ENCODE measurements at places on chromosomes 3 and 15.
A peak's percentile ranks its signal among the peaks of the same experiment; 100 is the strongest.

DNA sequence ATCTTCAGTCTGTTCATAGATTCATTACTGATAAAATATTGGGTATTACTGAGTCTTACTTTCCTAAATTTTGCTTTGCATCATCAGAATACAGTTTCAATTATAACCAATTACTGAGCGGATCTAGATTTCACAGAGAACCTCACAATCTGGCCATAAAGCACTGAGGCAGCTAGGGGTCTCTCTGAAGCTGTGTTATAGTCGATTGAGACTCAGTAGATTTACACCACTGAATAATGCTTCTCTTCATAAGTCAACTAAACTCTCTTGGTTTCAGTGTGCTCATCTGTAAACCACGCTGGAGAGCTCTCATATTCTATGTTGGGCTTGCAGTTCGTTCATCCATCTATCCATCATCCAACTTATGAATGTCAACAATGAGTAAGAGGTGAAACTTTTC is 180.6 kb downstream of the GREM1 start:
- DNase-seq: peak; percentile 9

DNA sequence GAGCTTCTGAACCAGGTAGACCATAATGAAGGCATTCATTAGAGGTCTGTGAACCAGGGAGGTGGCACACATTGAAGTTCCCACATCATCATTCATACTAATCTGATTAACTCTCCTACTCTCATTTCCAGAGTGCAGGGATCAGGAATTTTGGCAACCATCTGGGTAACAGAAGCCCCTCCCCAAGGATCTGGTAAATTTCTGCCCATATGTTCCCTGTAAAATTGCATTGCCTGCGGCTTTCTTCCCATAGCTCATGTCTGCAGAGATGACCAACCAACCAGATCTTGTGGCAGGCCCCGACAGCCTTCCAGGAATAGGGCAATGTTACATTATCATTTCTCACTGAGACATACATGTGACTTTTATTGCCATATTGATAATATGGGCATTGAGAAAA is 111.4 kb upstream of the CHL1 start:
- no peak for DNase-seq

GRCh38 chr3:43334976-43335375 is 48.6 kb downstream of the SNRK start:
- no peak for DNase-seq

DNA sequence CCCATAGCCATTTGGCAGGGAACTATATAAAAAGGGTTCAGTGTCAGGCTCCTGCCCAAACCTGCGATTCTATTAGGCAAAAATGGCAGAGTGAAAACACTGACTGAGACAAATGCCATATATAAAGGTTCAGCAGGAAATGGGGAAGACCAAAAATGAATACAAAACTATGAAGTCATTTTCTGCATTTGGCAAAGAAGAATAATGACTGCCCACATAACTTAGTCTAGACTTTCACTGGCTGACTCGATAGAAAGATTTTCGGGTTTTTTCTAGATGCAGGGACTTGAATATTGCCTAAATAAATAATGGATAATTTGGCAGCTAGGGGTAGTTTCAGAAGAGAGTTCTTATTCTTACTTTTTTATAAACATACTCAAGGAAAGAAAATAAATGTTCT is 178.0 kb downstream of the TPRG1 start:
- DNase-seq: peak; percentile 12

DNA sequence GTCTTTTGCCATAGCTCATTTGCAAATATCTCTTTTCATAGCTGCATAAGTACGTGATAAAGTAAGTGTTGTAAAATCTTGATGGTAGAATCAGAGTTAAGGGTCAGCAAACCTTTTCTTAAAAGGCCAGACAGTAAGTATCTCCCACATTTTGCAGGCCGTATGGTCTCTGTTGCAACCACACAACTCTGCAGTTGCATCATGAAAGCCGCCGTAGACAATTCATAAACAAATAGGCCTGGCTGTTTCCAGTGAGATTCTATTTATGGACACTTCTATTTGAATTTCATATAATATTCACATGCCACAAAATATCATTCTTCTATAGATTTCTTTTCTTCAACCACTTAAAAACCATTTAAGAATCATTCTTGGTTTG is 248.5 kb downstream of the TLE3 start:
- no peak for DNase-seq

DNA sequence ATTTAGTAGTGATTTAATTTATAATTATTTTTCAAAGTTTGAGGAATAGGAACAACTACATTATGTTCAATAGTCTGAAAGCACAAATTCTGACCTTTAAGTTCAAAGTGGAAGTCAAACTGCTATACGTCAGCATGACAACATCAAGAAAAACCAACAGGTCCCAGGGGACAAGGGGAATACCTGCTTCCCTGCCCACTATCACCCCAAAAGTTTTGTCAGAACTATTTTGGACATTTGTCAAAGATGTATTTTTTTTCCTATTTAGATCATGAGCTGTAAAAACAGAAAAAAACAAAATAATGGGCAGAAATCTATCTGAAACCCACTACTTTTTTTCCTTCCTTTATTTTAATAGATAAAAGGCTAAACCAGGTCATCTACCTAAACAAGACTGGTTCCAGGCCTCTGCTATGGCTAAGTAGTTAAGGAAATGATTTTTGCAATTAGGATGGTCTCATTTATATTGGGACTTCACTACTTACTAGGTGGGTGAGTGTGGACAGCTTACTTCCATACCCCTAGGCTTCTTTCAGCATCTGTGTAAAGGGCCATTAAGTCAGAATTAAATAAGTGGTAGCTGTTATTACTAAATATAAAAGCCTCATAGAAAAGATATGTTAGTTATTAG is 746.3 kb downstream of the FHIT start:
- DNase-seq: peak; percentile 4

- DNase-seq: peak; percentile 67
These were observed 204.6 kb upstream of the IL12A start for GRCh38 chr3:159783780-159784742.

DNA sequence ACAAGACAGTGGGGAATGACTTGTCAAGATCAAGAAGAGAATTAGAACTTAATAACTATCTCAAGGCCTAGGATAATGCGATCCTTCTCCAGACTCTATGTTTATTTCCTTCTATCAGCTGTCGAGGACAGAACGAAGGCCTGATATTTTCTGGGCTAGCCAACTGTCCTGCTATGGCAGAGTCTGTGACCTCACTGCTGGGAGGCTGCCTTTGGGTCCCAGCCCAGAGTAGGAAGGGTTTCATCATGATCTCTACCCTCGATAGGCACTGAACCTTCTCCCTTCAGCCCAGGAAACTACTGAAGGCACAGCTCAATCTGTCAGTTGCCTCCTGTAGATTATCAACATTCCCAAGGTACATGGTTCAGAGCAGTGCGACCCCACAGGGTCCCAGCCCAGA is 237.2 kb downstream of the ATP8B4 start:
- no peak for DNase-seq

- DNase-seq: peak; percentile 63
These were observed 1.3 kb downstream of the ARL6IP5 start for GRCh38 chr3:69085833-69086722.

DNA sequence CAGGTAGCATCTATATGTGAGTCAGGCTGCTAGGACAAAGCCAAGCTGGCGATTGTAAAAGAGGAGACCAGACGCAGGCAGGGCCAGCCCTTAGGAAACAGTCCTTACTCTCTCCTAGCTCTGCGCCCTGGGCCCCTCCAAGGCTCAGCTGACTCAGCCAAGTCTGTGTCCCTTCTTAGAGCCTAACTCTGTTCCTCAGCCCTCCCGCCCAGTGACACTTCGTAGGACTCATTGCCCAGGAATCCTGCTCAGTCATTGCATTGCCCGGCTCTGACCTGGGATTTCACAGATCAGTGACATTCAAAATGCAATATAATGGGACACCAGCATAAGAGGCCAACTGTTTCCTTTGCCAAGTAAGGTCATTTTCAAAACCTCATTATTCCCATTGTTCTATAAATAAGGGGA is 244.2 kb downstream of the TLE3 start:
- no peak for DNase-seq

DNA sequence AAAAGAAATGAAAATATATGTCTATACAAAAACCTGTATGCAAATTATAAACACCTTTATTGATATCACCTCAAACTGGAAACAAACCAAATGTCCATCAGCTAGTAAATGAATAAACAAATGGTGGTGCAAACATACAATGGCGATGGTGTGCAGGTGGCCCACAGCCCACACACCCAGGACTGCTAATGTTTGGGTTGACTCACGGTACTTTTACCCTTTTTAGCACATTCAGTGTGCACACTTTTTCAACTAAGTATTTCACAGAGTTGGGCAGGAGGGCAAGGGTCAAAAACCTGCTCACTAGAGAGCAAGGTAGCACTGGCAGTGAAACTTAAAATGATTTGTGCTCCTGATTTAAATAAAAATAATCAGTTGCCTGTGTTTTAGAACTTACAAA is 123.1 kb upstream of the BHLHE40 start:
- no peak for DNase-seq

DNA sequence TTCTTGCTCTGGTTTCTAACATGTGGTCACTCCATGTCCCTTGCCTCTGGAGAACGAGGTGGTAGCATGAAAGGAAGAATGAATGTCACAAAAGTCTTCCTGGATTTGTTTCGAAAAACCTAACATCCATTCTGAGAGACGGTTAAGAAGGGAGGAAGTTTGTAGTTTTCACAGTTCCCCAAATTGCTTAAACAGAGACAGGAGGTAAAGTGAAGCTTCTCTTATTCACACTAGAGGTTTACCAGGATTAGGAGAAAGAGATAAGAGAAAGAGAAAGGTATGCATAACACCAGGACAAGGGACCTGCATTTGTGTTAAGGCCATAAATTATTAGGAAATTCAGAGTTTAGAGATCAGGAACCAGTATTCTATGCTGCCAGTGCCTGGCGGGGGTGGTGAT is 228.1 kb downstream of the CPNE4 start:
- DNase-seq: no peak

- DNase-seq: peak; percentile 69
These were observed 626 bp upstream of the PTPRG start for GRCh38 chr3:61560517-61561373.

DNA sequence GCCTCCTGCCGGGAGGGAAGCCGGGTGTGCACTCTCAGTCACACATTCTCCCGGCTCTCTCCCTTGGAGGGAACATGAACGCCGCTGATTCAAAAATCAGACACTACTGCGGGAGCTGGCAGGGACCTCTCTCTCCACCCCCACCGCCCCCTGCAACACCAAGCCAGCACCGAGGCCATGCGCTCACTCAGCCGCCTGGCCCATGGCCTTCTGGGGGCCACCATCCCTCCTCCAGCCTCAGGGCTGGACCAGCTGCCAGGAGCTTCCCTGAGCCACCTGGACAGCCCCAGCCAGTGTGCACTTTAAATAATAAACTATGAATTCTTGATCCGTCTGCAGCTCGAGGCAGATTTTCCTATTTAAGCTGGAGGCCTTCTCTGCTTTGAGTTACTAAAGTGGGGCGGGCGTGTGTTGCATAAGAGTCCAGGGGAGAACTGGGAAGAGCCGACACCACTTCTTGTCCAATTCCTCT is 30.6 kb downstream of the ADAMTS17 start:
- no peak for DNase-seq

DNA sequence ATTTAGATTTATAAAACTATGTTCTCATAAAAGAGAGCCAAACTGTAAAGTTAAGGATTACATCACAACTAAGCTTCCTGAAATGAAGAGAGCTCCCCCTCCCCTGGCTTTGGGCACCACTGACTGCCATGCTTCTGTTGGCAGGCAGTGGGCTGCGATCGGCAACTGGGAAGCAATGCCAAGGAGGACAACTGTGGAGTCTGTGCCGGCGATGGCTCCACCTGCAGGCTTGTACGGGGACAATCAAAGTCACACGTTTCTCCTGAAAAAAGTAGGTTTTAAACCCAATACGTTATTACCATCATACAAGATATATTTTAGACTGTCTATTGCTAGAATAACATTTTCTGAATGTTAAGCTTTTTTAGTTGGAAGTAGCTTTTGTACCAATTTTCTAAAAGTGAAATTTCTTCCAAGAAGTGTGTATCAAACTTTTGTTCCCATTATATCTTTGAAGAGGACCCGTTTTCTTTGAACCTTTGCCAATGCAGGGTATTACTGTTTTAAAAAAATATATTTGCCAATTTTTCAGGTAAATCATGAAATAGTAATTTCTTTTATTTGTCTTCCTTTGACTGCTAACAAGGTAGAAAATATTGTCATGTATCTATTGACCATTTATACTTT is 184.1 kb downstream of the ADAMTSL3 start:
- DNase-seq: peak; percentile 27

DNA sequence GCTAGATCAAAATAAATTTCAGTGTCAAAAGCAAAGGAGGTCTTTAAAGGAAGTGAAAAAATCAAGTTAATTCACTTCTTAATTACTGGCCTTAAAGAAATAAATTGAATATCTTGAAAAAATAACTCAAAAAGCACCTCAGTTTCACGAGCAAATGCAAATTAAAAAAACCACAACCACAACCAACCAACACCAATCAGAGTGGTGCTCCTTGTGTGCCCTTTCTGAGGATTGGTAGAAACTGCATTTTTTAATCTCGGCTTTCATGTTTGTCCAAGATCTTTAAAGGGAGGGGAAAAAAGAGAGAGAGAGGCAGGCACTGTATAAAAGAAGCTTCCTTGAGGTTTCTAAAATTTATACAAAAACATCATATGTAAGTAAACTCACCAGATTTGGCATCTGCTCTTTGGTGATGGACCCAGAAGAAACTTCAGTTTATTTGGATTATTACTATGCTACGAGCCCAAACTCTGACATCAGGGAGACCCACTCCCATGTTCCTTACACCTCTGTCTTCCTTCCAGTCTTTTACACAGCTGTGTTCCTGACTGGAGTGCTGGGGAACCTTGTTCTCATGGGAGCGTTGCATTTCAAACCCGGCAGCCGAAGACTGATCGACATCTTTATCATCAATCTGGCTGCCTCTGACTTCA is at the start of gene GPR15:
Gene GPR15 (plus strand): TSS at position 357 of the 653 bp plus-strand sequence. CDS start 56 bp downstream, at position 413.
- peak; percentile 91 for DNase-seq

DNA sequence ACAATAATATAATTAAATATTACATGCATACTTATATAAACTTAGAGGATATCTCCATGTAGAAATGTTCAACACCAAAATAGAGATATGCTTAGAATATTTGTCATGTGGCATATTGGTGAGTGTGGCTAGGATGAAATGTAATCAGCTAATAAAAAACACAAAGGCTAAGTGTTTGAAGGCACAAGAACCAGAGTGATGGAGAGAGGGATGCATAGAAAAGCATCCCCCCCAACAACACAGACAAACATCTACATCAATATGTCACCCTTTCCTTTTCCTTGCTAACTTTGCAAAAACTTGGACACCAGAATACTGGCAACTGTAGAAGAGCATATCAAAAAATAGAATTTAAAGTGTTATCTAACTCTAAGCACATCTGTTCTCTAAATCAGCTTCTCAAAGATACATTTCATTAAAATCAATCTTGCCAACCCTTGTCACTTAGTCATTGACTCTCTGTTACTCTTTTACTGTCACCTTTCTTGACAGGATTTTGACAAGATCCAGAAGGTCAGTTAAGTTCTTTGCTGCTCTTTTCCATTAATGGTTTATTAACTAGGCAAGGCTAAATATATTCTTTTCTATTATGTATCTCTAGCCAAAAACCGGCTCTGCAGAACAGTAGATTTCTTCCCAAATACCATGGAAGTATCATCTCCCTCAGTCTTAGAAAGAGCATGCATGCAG is 695.9 kb downstream of the OTOL1 start:
- DNase-seq: no peak

GRCh38 chr3:14319654-14320182 is 82.7 kb upstream of the SLC6A6 start:
- DNase-seq: peak; percentile 85

- DNase-seq: no peak
These were observed 25.8 kb downstream of the GLB1 start for GRCh38 chr3:33071181-33071580.

- DNase-seq: no peak
These were observed 62.5 kb upstream of the PHLDB2 start for GRCh38 chr3:111796566-111796965.

GRCh38 chr3:65854606-65855304 is 184.0 kb downstream of the MAGI1 start:
- DNase-seq: peak; percentile 32
